CD4-positive, alpha-beta T cell treated with Interferon gamma for 1 hour (primary cell): ENCODE measurements at places on chromosomes 6 and 20.

GRCh38 chr6:105504706-105505105 is 101.8 kb upstream of the PREP start:
- DNase-seq: no peak

- no peak for DNase-seq
These were observed 534.3 kb downstream of the COL12A1 start for GRCh38 chr6:74671558-74672025.

DNA sequence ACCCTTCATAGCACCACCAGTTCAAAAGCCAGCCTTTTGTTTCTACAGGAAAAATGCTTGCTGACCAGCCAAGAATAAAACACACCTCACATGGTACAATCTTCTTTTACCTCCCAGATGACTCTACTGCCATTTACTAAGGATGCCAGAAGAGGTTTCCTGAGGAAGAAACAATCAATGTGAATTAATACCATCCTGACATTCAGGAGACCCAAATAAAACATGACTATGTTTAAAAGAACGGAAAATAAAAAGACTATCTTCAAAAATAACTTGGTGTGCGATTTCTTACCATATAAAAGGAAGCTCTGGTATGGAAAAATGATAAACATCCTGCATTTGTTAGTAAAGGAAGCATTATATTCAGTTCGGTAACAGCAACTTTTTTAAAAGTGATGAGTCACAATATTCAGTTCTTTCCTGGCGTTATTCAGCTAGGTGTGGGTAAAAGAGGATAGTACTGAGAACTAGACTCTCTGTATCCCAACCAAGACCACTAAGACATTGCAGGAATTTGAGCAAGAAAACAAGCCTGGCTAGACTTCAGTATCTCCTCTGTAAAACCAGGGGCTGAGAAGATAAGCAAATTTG is 16.3 kb downstream of the COL21A1 start:
- no peak for DNase-seq

GRCh38 chr20:20009784-20010253 is 7.3 kb upstream of the NAA20 start:
- no peak for DNase-seq

GRCh38 chr6:2220154-2220553 is 25.3 kb downstream of the GMDS start:
- no peak for DNase-seq

GRCh38 chr20:55935448-55936208 is 69.7 kb downstream of the CBLN4 start:
- no peak for DNase-seq

- no peak for DNase-seq
These were observed 121.6 kb upstream of the GJE1 start for GRCh38 chr6:142011156-142011555.

GRCh38 chr20:60117065-60117464 is 158.8 kb downstream of the CDH26 start:
- no peak for DNase-seq
